Activated B cell treated with CpG ODN at 0.5 μM for 24 hours (primary cell): ENCODE measurements at places on chromosomes 2 and 18. TPM values are rescaled to one million over a fixed set of nuclear protein-coding genes. Genes with fewer than 3 reads are reported as not detected.
A peak's percentile ranks its signal among the peaks of the same experiment; 100 is the strongest.

The SERPINB3 gene
- total RNA-seq: not detected in 2 replicates

DNA sequence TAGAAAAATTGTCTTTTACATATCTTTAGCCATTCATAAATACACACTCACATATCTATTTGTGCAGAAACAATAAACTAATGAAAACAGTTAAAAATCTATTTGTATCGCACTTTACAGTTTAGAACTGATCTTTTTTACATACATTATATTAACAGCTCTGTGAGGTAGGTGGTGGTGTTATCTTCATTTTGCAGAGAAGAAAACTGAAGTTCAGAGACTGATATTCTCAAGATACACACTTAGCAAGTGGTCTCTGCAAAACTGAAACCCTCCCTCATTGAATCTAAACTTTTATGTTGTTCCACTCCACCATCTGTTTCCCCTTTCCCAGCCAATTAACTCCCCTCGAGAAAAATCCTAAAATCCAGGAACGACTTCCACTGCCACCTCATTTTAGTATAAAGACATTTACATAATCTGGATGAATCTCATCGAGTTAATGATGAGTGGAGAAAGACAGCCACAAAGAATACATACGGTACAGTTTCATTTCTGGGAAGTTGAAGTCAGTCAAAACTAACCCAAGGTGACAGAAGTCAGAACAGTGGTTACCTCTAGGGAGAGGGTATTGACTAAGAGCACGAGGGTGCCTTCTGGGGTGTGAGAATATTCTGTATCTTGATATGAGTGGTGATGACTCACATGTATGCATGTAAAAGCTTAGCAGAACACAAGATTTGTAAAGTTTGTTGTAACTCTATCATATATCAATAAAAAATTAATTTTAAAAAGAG, 524.2 kb upstream of the TCF4 start:
- H3K27ac ChIP-seq: peak overlapping the region; percentile 72
- DNase-seq: no peak
- peak overlapping the region; percentile 64 for H3K4me3 ChIP-seq
- peaks cover 50% of the 10 kb centered on the region for H3K4me1 ChIP-seq
- H3K27me3 ChIP-seq: no peaks in the 10 kb centered on the region

The FZD7 gene
- 0.33 and 0.37 TPM in 2 replicates for total RNA-seq

GRCh38 chr2:67650291-67651133, 253.4 kb downstream of the ETAA1 start:
- H3K4me1 ChIP-seq: no peaks in the 10 kb centered on the region
- H3K27me3 ChIP-seq: peaks cover 7% of the 10 kb centered on the region
- H3K36me3 ChIP-seq: no peaks in the 10 kb centered on the region
- no peak overlapping the region for H3K27ac ChIP-seq

The RNF144A gene
- total RNA-seq: 0.56 and 0.89 TPM in 2 replicates

The CRYGD gene
- total RNA-seq: not detected in 2 replicates

DNA sequence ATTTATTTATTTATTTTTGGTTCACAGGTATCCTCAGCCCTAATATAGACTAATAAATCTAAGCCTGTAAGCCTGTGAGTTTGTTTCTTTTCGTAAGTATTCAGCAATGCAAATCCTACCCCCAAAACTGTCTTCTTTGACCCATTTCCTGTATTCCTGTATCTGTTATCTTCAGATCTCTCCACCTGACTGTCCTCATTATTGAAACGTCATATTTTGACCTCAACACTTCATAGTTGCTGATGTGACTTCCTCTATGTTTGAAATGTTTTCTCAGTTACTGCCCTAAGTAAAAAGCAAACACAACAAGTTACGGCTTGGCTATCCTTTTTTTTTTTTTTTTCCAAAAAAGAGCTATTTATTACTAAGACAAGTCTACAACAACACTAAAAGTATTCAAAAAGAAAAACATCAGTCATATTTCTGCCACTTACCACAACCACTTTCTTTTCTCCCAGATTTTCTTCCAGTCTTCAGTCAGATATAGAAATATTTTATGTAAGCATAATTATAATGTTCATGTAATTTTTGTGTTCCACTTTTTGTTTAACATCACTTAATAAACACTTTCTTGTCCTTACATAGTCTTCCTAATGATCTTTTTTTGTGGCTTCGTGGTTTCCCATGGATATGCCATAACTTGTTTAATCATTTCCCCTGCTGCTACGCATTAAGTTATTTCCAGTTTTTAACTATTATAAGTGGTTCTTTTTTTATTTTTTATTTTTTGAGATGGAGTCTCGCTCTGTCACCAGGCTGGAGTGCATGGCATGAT, 45.0 kb upstream of the EML4 start:
- H3K4me1 ChIP-seq: peaks cover 73% of the 10 kb centered on the region
- peak overlapping the region; percentile 30 for H3K27ac ChIP-seq
- H3K27me3 ChIP-seq: no peaks in the 10 kb centered on the region
- H3K36me3 ChIP-seq: no peaks in the 10 kb centered on the region

The STAM2 gene
- total RNA-seq: 24.5 and 27.4 TPM in 2 replicates

GRCh38 chr2:100390001-100390940, 27.2 kb downstream of the CHST10 start:
- H3K36me3 ChIP-seq: peaks cover 24% of the 10 kb centered on the region
- peaks cover 20% of the 10 kb centered on the region for H3K4me1 ChIP-seq
- H3K27ac ChIP-seq: no peak overlapping the region
- H3K4me3 ChIP-seq: no peak overlapping the region
- no peaks in the 10 kb centered on the region for H3K27me3 ChIP-seq
- DNase-seq: no peak

The KLHL14 gene
- 41.7 and 46.5 TPM in 2 replicates for total RNA-seq

- no peak overlapping the region for H3K27ac ChIP-seq
- H3K36me3 ChIP-seq: no peaks in the 10 kb centered on the region
- DNase-seq: no peak
- H3K4me1 ChIP-seq: peaks cover 13% of the 10 kb centered on the region
- H3K4me3 ChIP-seq: no peak overlapping the region
Measured at GRCh38 chr18:13436576-13436975, 218.0 kb downstream of the LDLRAD4 start.

DNA sequence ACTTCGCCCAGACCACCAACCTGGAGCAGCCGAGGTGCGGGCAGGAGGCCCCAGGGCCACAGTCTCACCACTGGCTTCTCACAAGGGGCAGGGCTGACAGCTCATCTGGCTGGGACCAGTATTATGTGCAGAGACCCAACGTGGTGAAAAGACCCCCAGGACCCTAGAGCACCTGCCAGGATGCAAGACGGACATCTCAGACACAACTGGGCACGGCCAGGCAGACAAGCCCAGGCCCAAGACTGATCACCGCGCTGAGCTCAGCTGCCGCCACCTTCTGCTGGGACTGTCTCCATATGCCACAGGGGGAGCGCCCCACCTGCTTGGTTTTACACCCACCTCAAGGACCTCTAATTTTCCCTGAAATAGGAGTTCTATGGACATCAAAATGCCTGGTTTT, 23.2 kb downstream of the HDAC4 start:
- H3K4me3 ChIP-seq: no peak overlapping the region
- no peak overlapping the region for H3K27ac ChIP-seq
- peaks cover 35% of the 10 kb centered on the region for H3K4me1 ChIP-seq
- no peaks in the 10 kb centered on the region for H3K36me3 ChIP-seq
- H3K27me3 ChIP-seq: no peaks in the 10 kb centered on the region

The SLC4A3 gene
- total RNA-seq: not detected in 2 replicates

DNA sequence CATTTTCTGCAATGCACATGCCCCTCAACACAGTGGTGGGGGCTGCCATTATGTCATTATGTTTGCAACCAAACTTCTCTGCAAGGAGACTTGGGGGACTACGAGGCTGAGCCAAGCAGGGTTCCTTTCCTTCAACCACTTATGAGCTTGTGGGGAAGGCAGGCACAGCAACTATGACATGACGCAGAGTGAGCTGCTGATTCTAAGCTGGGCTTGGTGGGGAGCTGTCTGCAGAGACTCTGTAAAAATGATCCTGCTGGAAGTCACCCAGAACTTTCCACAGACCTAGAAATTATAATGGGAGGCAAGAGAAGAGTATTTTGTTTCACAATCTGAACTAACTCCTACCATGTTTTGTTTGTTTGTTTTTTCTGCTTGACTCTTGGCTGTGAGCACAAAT, 55.6 kb downstream of the INPP5D start:
- H3K27me3 ChIP-seq: no peaks in the 10 kb centered on the region
- peaks cover 75% of the 10 kb centered on the region for H3K4me1 ChIP-seq
- H3K36me3 ChIP-seq: peaks cover 73% of the 10 kb centered on the region

DNA sequence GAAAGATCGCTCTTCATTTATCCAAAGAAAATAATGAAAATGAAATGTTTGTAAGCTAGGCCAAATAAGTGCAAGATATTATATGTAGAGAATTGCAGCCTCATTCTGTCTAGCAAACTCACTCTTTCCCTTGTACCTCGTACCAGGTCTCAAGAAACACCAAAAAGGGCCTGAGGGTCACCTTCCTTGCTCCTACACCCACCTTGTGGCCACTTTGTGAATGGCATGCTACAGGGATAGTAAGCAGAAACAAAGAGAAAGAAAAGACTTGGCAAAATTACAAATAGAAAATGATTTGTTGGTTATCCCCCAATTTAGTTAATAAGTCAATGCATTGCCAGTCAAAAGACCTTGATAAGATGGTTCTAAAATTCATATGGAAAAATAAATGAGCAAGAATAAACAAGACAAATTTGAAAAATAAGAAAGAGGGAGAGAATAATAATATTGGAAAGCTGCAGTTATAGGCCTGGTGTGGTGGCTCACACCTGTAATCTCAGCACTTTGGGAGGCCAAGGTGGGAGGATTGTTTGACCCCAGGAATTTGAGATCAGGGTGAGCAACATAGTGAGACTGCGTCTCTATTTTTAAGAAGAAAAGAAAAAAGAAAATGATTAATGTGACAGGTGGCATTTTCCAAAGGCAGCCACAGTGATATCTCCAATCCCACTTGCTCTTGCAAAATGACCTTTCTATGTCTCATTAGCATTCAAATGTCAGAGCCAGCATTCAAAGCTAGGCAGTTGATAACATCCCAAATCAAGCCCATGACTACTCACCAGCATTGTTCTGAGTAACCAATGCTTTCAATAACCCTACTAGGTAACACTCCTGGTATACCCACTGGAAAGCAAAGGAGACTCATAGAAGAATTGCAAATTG, 38.8 kb upstream of the BMP10 start:
- no peaks in the 10 kb centered on the region for H3K36me3 ChIP-seq
- H3K27ac ChIP-seq: peak overlapping the region; percentile 60
- H3K27me3 ChIP-seq: no peaks in the 10 kb centered on the region
- H3K4me1 ChIP-seq: peaks cover 34% of the 10 kb centered on the region

DNA sequence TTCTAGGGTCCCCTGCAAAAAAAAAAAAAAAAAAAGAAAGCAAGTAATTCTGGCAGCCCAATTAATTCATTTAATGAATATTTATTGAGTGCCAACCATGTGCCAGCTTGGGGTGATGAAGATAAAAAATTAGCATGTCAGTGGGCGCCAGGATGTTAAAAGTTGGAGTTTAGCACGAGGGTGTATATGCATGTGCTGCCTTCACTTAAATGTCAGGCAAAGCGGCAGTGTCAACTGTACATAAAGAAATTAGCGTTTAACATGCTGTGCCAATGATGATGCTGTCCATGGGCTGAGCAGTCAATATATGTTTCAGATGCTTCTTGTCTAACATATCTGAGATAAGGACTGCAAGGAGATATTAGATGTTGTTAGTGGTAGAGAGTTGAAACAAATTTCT, 49.5 kb downstream of the ASAP2 start:
- no peaks in the 10 kb centered on the region for H3K36me3 ChIP-seq
- DNase-seq: no peak
- H3K27ac ChIP-seq: no peak overlapping the region
- H3K27me3 ChIP-seq: no peaks in the 10 kb centered on the region

The PLB1 gene
- 0.05 and 0.64 TPM in 2 replicates for total RNA-seq

GRCh38 chr18:2036086-2036485, 535.2 kb downstream of the METTL4 start:
- no peak overlapping the region for H3K4me3 ChIP-seq
- H3K4me1 ChIP-seq: no peaks in the 10 kb centered on the region
- H3K36me3 ChIP-seq: no peaks in the 10 kb centered on the region
- H3K27me3 ChIP-seq: no peaks in the 10 kb centered on the region

DNA sequence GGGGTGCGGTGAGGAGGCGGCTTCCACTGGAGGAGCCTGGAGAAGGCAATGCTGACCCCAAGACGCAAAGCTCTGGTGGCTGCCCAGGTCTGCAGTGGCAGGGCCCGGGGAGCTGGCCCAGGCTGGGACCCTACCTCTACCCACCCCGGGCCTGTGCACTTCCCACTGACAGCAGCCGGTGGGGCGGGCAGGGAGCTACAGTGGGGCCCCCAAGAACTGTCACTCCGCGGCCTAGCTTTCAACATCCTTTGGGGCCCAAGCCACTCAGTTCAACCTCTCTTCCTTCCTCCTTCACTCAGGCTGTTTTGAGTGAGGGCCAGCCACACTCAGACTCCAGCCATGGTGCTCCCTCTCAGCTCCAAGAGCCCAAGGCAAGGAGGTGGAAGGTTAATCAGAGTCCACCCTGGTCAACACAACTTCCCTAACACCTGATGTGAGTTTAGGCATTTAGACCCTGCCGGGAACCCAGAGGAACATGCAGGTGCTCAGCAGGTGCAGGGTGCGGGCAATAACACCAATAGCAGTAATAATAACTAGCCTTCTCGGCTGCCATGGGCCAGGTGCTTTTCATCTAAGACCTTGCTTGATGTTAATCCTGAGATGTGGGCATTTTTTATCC, 93.6 kb downstream of the ZFP36L2 start:
- H3K4me3 ChIP-seq: peak overlapping the region; percentile 24
- H3K4me1 ChIP-seq: peaks cover 98% of the 10 kb centered on the region
- H3K27me3 ChIP-seq: no peaks in the 10 kb centered on the region
- peak overlapping the region; percentile 92 for H3K27ac ChIP-seq
- no peak for DNase-seq

DNA sequence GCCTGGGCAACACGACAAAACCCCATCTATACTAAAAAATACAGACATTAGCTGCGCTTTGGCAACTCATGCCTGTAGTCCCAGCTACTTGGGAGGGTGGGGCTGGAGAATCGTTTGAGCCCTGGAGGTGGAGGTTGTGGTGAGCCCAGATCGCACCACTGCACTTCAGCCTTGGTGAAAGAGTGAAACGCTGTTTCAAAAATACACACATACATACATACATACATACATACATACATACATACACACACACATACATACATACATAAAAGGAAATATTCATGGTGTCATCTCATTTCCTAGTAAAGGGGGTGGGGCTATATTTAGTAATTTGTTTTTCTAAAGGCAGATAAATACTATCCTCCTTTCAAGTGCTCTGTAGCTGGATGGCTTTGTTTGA, 205.1 kb downstream of the PARD3B start:
- no peaks in the 10 kb centered on the region for H3K36me3 ChIP-seq
- no peaks in the 10 kb centered on the region for H3K27me3 ChIP-seq

GRCh38 chr18:13895505-13896033, 19.8 kb downstream of the MC2R start:
- H3K27ac ChIP-seq: no peak overlapping the region
- H3K27me3 ChIP-seq: peaks cover 2% of the 10 kb centered on the region
- H3K4me1 ChIP-seq: peaks cover 24% of the 10 kb centered on the region
- no peak for DNase-seq

The CGREF1 gene
- total RNA-seq: 0.17 and 0.31 TPM in 2 replicates

GRCh38 chr2:222176890-222177289, 121.9 kb downstream of the PAX3 start:
- H3K4me1 ChIP-seq: no peaks in the 10 kb centered on the region
- no peak overlapping the region for H3K27ac ChIP-seq
- no peak for DNase-seq
- H3K36me3 ChIP-seq: no peaks in the 10 kb centered on the region
- H3K4me3 ChIP-seq: no peak overlapping the region
